ENCODE measurements at places on chromosomes 3 and 15.

GRCh38 chr3:127988770-127989557, 63.3 kb upstream of the SEC61A1 start:
- no peak for DNase-seq

DNA sequence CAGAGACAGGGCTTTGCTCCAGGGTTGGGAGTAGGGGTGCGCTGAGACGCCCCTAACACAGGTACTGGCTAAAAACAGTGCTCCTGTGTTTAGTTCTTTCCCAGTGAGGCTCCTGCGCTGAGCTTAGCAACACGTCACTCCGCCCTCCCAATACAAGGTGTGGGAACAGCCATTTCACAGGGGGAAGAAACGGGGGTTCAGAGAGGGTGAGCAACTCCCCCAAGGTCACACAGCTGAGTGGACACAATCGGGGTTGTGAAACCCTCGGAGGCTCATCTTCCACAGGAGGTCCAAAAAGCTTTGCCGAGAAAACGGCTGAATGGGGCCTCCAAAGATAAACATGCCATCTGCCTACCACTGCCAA, 628 bp downstream of the PRRT3 start:
- no peak for DNase-seq

GRCh38 chr3:197599089-197599765, 43.5 kb upstream of the BDH1 start:
- DNase-seq, result peak; percentile 77

DNA sequence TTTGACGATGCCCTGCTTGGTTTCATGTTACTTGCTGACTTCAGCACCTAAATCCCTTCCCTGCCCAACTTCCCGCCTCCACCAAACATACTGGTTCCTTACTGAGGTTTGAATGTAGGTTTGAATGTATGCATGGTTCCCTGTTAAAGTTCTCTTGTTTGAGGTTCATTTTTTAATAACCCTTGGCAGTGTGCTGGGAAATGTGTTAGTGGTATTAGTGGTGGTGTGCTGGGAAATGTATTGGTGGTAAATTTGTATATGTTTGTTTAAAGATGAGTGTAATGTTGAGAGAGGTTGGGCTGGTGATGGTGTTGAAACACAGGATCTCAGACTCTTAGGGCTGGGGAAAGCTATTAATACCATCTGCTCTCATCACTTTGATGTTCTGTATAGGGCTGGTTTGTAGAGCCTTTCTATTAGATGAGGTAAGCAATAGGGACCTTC, 392.7 kb downstream of the PTPRG start:
- no peak for DNase-seq

GRCh38 chr15:88785217-88785616, 18.0 kb upstream of the ACAN start:
- DNase-seq, result no peak

- no peak for DNase-seq
These were observed 99.7 kb upstream of the DAZL start for GRCh38 chr3:16704941-16705340.

Data from mucosa of gallbladder (tissue), 1 donor.